ENCODE measurements at places on chromosomes 4 and X. TPM values are rescaled to one million over a fixed set of nuclear protein-coding genes. Genes with fewer than 3 reads are reported as not detected.

DNA sequence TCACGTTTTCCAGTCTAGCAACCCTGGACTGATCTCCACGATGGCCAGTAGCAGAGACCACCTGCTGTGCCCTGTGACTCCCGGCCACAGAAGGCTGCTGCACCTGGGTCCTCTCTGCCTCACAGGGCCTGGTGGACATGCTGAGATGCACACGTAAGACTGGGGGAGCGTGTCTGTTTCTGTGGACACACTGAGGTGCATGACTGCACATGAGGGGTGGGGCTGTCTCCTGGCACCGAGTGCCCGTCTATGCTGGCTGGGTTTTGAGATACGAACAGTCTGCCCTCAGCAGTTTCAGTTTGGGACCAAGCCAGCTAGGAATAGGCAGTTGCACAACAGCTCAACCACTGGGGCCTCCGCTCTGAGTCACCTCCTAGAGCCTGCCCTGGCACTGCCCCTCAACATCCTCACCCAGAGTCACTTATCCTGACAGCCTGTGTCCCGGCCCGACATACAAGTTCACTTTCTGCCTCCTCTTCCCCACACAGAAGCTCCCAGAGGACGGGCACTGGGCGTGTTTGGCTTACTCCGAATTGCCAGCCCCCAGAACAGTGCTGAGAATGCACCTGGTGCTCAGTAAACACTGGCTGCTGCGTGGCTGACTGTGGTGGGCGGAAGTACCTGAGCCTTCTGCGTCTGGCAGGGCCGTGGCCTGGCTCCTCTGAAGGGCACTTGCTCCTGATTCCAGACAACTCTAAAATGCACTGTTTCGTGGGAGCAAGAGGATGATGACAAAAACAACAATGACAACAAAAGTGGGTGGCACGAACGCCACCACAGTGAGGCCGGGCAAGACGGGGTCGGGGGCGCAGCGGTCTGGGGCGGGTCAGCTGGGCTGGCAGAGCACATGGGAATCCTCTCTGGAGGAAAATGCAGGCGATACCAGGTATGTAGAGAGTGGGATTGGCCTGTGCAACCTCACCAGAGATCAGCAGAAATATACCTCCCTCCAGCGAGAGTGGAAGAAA is 30.9 kb downstream of the RNF212 start:
- peak; percentile 48 for DNase-seq

- no peak for DNase-seq
Observed at GRCh38 chr4:112277705-112278448, 7.8 kb downstream of the TIFA start.

GRCh38 chrX:30253257-30253656 is 6.3 kb downstream of the MAGEB1 start:
- DNase-seq = no peak

GRCh38 chrX:129996120-129996519 is 13.7 kb downstream of the BCORL1 start:
- no peak for DNase-seq

DNA sequence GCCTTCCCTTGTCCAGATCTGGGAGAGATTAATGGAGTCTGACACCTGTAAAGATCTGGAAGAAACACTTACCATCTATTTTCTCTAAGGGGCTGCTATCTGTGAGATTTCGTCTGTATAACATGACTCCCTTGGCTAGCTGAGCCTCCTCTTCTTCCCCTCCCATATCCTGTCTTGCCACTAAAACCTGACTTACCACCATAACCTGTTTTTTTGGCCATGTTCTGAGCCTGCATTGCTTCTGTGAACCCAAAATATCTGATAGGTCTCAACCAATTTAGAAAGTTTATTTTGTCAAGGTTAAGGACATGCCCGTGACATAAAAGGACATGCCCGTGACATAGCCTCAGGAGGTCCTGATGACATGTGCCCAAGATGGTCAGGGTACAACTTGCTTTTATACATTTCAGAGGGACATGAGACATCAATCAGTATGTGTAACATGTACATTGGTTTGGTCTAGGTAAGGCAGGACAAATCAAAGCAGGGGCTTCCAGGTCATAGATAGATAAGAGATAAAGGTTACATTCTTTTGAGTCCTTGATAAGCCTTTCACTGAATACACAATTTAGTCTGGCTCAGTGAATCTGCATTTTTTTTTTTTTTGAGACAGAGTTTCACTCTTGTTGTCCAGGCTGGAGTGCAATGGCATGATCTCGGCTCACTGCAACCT is 11.4 kb downstream of the MGST2 start:
- no peak for DNase-seq

GRCh38 chrX:10233696-10234095 is 76.9 kb downstream of the CLCN4 start:
- DNase-seq = no peak

DNA sequence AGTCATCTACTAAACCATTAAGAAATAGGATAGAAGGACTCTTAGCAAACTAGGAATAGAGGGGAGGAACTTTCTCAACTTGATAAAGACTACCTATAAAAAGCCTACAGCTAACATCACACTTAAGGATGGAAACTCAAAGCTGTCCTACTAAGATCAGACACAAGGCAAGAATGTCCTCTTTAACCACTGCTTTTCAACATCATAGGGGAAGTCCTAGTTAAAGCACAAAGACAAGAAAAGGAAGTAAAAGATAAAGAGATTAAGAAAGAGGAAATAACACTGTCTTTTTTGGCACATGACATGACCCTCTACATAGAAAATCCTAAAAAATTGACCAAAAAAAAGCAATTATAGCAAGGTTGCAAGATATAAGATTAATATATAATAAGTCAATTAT is 136.6 kb downstream of the FBXW7 start:
- DNase-seq = no peak

Gene SCML1
- 10.6 TPM for total RNA-seq

Gene ADRA2C
- 0.92 TPM for total RNA-seq

Gene GLRB
- total RNA-seq = 0.75 TPM

Gene FGF13
- 4.0 TPM for total RNA-seq

Gene ETNPPL
- total RNA-seq = not detected

Gene GYG2
- 23.4 TPM for total RNA-seq

Data from left colon (tissue), 2 donors.